H4 (cell line): ENCODE measurements at places on chromosomes 2 and 18.

GRCh38 chr2:19028587-19029375, 329.6 kb downstream of the OSR1 start:
- no peak for DNase-seq

- DNase-seq: no peak
Measured at GRCh38 chr2:86243950-86244733, 44.9 kb downstream of the MRPL35 start.

DNA sequence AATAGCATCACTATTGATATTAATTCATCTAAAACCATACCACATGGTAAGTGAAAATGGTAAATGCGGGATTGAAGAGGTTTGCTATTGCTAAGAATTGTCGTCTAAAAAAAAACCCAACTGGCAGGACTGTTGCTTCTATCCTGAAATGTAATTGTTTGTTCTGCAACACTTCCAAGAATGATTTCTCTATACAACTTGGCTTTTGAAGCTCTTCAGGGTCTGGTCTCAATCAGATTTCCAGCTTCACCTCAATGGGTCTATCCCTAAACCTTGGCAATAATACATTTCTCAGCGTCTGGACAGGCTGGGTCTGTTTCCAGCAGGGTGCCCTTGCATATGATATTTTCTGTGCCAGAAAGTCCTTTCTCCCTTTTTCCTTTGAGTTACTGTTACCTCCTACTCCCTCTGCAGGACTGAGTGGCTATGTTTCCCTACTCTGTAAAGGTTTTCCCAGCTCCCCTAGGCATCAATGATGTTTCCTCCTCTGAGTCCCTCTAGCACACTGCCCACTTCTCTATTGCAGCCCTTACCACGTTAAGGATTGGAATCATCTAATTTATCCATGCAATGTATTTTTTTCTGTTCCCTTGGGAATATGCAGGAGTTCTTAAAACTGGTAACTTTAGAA, 118.2 kb upstream of the REV1 start:
- DNase-seq: no peak

DNA sequence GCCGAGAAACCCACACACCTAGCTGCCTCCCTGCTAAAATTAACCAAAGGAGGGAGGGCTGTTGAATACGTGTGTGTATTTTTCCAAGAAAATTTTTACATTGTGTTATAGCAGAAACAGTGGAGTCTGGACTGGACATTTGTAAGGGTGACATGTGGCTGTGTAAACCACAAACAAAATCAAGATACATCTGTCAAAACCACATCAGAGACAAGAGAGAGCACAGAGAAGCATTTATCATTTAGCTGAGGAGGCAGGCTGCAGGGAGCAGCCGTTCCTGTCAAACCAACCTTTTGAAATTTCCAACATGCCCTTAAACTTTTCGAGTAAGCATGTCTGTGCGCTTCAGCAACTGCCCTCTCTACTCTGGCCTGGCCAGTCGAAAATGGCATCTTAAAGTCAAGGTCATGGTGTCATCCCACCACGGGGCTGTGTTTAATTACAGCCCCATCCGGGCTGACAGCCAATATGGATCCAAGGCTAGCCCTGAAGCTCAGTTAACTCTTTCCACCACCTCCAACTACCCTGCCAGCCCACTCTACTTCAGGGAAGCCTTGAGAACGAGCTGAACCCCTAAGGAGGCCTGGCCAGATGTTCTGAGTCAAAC, 8.4 kb downstream of the BCL11A start:
- no peak for DNase-seq

- no peak for DNase-seq
Measured at GRCh38 chr18:45116116-45116515, 435.4 kb downstream of the SETBP1 start.
